Esophagus muscularis mucosa (tissue), 4 donors: ENCODE measurements at places on chromosomes 4 and X. TPM values are rescaled to one million over a fixed set of nuclear protein-coding genes. Genes with fewer than 3 reads are reported as not detected.
A peak's percentile ranks its signal among the peaks of the same experiment; 100 is the strongest.

Gene MTMR8
- 2.8 TPM for total RNA-seq

Gene LEF1
- total RNA-seq: 0.52 TPM

Gene ENPEP
- total RNA-seq: 5.4 TPM

Gene CPEB2
- 23.7 TPM for total RNA-seq

Gene HHIP
- total RNA-seq: 0.17 TPM

Gene EREG
- total RNA-seq: 4.6 TPM

GRCh38 chrX:121254336-121254735, 206.9 kb downstream of the GLUD2 start:
- DNase-seq: no peak

DNA sequence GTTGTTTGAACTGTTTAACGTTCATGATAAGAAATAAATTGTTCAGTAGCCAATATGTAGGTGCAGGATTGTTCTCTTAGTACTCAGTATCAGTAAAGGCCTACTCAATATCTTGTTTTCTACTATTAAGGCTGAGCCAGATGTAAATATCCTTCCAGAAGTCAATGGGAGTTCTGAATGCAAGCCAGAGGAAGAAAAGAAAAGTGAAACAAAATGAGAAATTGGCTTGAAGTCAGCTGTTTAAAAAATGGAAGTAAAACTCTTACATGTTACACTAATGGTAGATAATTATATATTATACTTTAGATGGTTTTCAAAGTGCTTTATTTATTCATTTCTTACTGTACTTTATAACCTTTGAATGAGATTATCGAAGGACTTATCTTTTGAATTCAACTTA, 1417.9 kb downstream of the ADGRL3 start:
- DNase-seq: no peak

GRCh38 chr4:77127837-77128621, 29.0 kb upstream of the CCNG2 start:
- DNase-seq: no peak

GRCh38 chr4:152885185-152885584, 50.9 kb upstream of the FHDC1 start:
- DNase-seq: no peak

GRCh38 chr4:32841217-32841616, 2121.0 kb downstream of the PCDH7 start:
- no peak for DNase-seq

DNA sequence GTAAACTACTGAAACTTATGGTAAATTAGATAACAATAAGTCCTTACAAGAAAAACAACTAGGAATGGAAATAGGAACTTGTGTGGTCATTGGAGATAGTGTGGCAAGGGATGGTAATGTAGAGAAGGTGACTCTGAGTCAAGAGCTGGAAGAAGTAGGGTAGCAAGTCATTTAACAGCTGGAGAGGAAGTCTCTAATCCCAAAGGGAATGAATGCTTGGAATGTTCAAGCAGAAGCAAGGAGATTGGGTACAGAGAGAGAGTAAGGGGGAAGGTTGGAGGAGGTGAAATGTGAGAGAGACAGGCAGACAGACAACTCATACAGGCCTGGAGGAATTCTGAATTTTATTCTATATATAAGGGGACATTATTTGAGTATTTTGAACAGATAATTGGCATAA, 260.6 kb upstream of the MAD2L1 start:
- no peak for DNase-seq

DNA sequence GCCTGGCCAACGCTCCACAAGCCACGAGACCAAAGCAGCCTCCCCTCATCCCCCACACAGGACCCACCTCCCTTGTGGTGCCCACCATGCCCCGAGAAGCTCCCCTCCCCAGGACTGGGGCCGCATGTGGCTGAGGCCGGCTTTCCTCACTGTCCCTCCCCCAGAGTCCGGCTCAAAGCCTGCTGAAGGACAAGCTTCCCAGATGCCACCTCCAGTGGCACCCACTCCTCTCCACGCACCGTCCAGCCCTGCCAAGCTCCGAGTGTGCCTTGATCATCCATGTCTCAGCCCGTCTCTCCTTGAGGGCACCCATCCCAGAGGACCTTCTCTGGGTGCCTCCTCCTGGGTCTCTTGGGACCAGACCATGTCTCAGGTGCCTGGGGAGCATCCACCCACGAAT, 58.8 kb upstream of the MXD4 start:
- DNase-seq: peak; percentile 55

DNA sequence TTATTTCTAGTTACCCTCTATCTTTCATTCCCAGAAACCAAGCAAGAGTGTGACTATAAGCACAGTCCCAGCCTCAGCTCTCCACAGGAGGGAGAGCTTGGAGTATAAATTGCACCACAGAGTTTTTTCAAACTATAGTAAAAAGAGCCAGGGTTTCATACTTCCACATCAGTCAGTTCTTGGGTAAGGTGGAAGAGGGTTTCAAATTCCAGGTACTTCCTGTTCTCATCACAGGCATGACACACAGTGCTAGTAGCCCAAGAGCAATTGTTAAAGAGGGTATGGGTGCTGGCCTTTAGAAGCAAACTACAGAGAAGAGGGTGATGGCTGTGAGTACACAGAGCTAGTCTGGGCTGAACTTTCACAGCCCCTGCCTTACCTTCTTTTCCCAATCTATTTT, 5.7 kb upstream of the IL1RAPL1 start:
- no peak for DNase-seq

DNA sequence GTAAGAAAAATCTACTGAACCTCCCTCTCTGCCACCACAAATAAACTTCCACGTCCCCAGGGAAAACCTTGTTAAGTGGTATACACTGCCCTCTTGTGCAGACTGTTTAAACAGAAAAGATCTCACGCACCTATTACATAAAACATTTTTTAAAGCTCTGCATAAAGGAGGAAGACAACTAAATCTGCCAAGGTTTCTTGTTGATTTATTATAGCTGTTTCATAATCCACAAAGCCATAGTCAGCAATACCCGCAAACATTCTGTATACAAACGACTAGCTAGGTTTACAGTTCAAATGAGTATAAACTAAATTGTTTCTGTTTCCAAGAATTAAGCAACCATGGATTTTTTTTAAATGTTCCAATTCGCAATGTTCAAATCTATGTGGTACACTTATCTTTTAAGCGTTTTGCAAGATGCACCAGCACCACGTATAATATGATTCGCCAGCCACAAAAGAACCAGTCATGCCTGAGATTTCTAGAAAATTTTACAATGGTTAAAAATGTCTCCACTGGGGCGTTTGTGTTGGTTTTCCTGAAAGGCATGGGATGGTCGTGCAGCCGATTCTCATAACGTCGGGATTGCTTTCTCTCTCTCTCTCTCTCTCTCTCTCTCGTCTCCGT, 164.6 kb downstream of the PRKX start:
- DNase-seq: no peak

DNA sequence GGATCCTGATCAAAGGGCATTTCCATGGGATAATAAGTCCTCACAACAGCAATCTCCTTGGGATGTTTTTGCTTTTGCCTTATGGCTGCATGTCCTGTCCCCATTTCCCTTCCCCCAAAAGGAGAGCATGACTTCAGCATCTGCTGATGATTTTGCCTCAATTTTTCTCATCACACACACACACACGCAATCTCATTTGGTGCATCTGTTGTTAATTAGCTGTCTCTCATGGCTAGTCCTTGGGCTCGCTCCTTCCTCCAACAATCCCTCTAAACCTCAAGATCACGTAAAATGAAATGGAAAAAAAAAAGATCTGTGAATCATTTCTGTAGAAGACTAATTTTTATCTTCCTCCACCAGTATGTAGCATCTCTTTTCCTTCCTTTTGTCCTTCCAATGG, 153.6 kb downstream of the RBMX2 start:
- no peak for DNase-seq

DNA sequence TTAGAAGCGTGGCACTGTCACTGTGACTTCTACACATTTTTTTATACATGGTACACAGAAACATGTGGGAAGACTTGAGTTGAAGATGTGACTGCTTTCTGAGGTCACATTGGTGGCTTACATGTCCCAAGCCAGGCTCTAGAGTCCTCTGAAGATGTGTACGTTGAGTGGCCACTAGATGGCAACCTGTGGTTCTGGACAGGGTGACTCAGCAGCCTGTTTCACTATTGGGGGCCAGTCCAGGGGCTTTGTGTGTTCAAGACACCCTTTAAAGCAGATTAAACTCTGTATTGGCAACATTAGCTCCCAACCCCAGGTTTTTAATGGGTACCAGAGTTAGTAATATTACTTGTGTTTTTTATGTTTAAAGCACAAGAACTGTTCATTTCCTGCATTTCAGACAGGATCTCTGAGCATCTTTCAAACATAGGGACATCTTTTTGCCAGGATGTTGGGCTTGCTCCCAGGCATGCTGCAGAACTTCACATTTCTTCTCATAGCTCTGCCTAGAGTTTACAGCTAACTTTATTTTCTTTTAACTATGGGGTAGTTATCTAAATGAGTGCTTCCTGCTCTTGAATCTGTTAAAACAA, 53.0 kb downstream of the DCUN1D4 start:
- DNase-seq: no peak

- DNase-seq: no peak
These were observed 21.8 kb upstream of the TBC1D14 start for GRCh38 chr4:6887591-6888371.
